Muscle of back (tissue), 13 donors: ENCODE measurements at places on chromosomes 3 and 15. TPM values are rescaled to one million over a fixed set of nuclear protein-coding genes. Genes with fewer than 3 reads are reported as not detected.

DNA sequence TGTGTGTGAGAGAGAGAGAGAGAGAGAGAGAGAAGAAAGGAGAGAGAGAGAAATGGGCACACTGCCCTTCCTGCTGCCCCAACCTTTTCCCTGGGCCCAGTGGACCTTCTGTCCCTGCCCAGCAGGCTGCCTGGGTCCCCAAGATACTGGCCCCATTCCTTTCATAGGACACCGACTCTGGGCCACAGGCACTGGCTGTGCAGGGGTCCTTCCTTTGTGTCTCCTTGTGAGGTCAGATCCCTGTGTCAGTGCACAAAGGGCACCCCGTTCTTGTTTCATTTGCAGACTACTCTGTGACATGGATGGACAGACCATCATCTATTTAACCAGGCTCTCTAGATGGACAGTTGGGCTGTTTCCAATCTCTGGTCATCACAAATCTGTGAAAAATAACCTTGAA is 21.3 kb upstream of the KLF13 start:
- DNase-seq = no peak

- DNase-seq = no peak
Measured at GRCh38 chr3:27208961-27209616, 160.1 kb downstream of the NEK10 start.

GRCh38 chr3:124619887-124620599 is 110.2 kb upstream of the UMPS start:
- no peak for DNase-seq

GRCh38 chr3:53100818-53101466 is 29.3 kb downstream of the RFT1 start:
- DNase-seq = no peak

IL17RD gene
- 22.6 TPM for polyA plus RNA-seq

DNA sequence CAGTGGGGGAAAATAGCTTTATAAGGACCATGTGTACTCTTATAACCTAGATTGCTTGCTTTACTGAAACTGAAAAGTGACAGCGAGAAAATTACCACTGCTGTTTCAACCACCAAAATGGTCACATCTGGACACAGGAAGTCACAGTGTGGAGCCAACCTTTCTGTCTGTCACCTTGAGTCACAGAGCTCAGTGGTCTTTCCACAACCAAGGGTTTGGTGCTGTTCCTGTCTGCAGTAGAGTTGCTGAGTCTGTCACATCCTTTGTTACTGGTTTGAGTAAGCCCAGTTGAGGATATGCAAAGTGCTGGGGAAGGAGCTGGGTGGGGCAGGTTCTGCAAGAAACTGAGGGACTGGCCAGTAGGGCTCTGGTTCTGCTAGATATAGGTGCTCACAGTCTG is 139.1 kb upstream of the EIF1B start:
- no peak for DNase-seq

GRCh38 chr15:67070150-67070549 is 4.7 kb downstream of the SMAD3 start:
- DNase-seq = no peak

GRCh38 chr3:64009528-64009927 is 13.8 kb downstream of the PSMD6 start:
- DNase-seq = no peak

TMC3 gene
- polyA plus RNA-seq = 0.04 TPM

DNA sequence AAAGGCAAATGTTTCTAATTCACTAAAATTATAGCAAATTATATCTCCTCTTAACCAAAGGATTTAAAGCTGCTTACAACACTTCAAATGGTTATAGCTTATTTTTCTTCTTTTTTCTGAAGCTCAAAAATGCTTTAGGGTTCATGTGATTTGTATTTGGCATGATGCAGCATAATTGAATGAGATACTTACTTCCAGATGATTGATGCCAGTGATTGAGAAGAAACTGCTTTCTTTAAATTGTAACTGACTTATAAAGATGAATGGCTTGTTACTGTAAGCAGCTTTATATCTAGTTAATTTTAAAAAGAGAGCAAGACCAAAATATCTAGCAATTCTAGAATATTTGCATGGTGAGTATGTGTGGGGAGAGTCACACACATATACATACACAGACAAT is 270.7 kb upstream of the THRB start:
- no peak for DNase-seq

- DNase-seq = peak; percentile 48
Measured at GRCh38 chr3:146390957-146391356, 78.4 kb downstream of the PLSCR2 start.
